HCT116 (cell line): ENCODE measurements at places on chromosomes 12 and 14. TPM values are rescaled to one million over a fixed set of nuclear protein-coding genes. Genes with fewer than 3 reads are reported as not detected.

- H3K27ac ChIP-seq: no peak overlapping the region
- H3K4me1 ChIP-seq: no peaks in the 10 kb centered on the region
- no peaks in the 10 kb centered on the region for H3K27me3 ChIP-seq
- no peak for DNase-seq
- H3K36me3 ChIP-seq: no peaks in the 10 kb centered on the region
- no peak overlapping the region for H3K4me3 ChIP-seq
Measured at GRCh38 chr12:42021469-42021868, 123.2 kb downstream of the GXYLT1 start.

DNA sequence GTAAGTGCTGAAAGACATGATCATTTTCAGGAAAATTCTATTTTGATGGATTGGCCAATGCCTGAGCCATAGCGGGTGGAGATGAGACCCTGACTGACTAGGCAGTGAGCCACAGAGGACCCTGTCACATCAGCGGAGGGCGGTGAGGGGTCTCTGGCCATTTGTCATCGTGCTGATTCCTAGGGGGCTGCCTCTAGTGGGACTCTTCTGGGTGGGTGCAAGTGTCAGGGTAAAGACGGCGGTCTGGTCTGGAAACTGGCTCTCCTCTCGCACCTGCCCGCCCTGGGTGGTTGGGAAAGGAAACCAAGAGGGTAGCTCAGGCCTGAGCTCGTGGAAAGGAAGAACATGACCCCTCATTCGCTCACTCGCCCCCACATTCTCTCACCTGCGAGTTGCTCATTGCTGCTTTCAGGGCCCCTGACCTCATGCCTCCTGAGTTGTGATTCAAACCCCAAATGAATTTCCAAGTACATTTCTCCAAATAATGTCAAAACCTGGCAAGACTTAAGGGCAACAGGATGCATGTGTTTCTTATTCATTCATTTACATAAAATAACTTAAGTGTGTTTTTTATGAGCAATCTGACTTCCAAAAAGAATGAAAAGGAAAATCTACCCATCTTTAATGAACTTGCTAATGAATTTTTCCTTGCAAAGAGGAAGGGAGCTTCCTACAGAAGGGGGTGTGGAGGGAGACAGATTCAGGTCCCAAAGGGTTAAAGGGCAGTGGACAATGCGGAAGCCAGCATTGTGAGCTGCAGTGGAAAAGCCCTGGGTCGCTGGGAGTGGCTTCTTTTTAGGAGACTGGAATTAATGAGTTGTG is 12.8 kb downstream of the MEG3 start:
- no peak overlapping the region for H3K27ac ChIP-seq
- DNase-seq: no peak
- no peaks in the 10 kb centered on the region for H3K36me3 ChIP-seq
- H3K27me3 ChIP-seq: no peaks in the 10 kb centered on the region
- H3K4me3 ChIP-seq: no peak overlapping the region

The MGAT4C gene
- total RNA-seq: not detected

The RIPK3 gene
- not detected for total RNA-seq

The HHIPL1 gene
- not detected for total RNA-seq

DNA sequence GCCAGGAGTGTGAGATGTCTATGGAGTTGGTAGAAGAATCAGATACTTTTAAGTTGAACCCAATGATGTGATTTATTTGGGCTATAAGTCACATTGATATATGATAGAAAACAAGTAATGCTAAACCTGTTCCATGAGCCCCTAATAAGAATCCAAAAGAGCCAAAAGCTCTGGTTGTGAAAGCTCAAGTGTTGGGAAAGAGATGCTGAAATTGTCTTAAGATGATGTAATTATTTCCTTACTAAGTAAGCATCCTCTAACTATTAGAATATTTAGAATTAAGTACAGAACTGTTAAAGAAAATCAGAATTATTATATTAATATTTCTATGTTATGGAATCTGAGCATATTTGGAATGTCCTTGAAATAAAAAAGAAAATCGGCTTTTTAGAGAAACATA is 17.6 kb upstream of the SLC2A13 start:
- no peak overlapping the region for H3K4me3 ChIP-seq
- H3K36me3 ChIP-seq: no peaks in the 10 kb centered on the region
- no peak for DNase-seq
- H3K27me3 ChIP-seq: no peaks in the 10 kb centered on the region

DNA sequence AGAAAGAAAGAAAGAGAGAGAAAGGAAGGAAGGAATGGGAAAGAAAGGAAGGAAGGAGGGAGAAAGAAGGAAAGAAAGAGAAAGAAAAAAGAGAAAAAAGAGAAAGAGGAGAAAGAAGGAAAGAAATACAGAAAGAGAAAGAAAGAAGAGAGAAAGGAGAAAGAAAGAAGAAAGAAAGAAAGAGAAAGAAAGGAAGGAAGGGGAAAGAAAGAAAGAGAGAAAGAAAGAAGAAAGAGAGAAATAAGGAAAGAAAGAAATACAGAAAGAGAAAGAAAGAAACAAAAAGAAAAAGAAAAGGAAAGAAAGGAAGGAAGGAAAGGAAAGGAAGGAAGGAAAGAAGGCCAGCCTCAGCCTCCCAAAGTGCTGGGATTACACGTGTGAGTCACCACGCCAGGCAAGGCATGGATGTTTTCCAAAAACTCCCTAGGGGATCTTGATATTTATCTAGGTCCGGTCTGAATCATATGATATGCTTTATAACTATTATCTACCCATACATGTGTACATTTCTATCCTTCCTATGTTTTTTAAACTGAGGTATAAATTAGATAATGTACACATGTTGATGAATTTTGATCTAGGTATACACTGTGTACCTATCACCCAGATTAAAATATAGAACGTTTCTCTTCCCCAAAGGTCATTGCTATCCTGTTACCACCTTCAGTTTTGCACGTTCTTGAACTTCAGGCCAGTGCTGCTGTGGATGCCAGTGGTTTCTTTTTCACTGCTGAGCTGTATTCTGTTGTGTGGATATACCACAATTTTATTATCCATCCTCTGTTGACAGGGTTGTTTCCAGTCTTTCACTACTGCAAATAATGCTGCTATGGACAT is 177.9 kb downstream of the RBM19 start:
- DNase-seq: no peak
- no peak overlapping the region for H3K27ac ChIP-seq
- no peaks in the 10 kb centered on the region for H3K36me3 ChIP-seq
- peaks cover 10% of the 10 kb centered on the region; the same call in 1 of the 2 replicates for H3K27me3 ChIP-seq
- peaks cover 8% of the 10 kb centered on the region for H3K4me1 ChIP-seq
- no peak overlapping the region for H3K4me3 ChIP-seq

DNA sequence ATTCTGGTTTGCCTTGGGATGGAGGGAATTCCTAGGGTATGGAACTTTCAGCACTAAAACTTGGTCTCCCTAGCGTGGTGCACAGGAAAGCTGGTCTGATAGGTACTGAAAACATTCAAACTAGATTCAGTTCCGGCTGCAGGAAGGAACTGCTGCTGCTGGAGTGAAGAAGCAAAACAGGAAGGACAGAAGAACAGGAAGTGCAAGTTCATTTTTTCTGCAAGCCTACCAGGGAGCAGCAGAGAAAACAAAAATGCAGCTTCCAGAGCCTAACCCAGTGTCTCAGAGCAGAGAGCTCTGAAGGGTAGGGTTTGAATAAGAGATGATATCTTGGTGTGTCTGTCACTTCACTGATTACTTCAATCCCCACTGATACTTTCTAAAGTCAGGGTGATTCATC is 165.2 kb downstream of the VRK1 start:
- H3K4me1 ChIP-seq: no peaks in the 10 kb centered on the region

The SELPLG gene
- 1.2 TPM for total RNA-seq

DNA sequence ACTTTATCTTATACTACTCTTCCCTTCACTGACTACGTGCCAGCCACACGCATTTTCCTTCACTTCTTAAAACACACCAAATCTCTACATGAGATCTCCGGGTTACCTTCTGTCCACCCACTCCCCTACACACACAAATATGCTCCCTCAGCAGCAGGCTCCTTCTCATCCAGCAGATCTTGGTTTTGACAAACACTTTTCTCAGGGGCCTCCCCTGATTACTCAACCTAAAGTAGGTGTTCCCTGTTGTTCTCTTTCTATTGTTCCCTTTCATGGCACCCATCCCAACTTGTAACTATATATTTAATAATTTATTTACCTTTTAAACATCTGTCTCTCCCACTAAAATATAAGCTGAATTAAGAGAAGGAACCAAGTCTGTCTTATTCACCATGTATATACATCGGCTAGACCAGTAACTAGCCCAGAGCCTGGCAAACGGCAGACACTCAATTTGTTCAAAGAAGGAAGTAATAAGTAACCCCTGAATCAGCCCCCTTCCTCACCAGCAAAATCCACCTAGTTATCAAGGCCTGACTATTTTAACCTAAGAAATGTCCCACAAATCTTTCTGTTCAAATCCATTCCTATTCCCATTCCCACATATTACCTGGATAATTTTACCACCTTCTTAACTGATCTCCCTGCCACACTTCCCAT is 2.7 kb downstream of the C2CD5 start:
- H3K27ac ChIP-seq: no peak overlapping the region
- H3K4me3 ChIP-seq: no peak overlapping the region
- H3K36me3 ChIP-seq: no peaks in the 10 kb centered on the region
- H3K27me3 ChIP-seq: no peaks in the 10 kb centered on the region
- peaks cover 3% of the 10 kb centered on the region; the same call in 1 of the 2 replicates for H3K4me1 ChIP-seq
- DNase-seq: no peak

DNA sequence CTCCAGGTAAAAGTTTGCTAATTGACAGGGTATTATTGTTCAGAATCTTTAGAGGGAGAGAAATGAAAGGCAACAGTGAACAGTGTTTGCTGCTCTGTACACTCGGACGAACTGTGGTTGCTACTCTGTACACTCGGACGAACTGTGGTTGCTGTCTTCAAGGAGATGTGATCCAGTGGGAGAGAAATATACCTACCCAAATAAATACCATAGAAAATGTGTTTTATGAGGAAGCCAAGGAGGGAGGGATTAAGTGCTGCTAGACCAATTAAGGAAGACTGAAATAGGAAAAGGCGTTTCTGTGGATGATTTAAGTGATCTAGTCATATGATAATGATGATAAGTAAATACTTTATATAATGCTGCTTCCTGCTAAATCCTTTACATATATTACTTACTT is 2.7 kb downstream of the STK38L start:
- H3K4me3 ChIP-seq: no peak overlapping the region
- peaks cover 11% of the 10 kb centered on the region for H3K4me1 ChIP-seq
- H3K27me3 ChIP-seq: no peaks in the 10 kb centered on the region
- DNase-seq: no peak
- no peaks in the 10 kb centered on the region for H3K36me3 ChIP-seq
- H3K27ac ChIP-seq: no peak overlapping the region

DNA sequence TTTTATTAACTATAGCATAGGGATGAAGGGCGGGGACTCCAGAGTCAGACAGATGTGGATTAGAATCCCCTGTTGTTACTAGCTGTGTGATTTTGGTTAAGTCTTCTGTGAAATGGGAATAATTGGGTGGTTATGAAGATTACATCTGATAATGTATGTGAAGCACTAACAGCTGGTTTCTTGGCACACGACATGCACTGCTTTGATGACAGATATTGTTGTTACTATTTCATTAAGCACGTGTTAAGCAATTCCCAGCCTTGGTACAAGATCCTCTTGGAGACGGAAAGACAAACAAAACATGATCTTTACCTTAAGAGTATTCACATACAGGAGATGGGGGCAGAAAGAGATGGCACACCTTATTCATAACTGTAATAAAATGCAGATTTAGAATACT is 7.9 kb downstream of the PPFIBP1 start:
- no peaks in the 10 kb centered on the region for H3K27me3 ChIP-seq
- peaks cover 36% of the 10 kb centered on the region for H3K4me1 ChIP-seq
- no peaks in the 10 kb centered on the region for H3K36me3 ChIP-seq
- H3K27ac ChIP-seq: no peak overlapping the region
- DNase-seq: no peak

The IFNG gene
- 0.44 TPM for total RNA-seq

- H3K27me3 ChIP-seq: no peaks in the 10 kb centered on the region
- H3K36me3 ChIP-seq: no peaks in the 10 kb centered on the region
- H3K27ac ChIP-seq: no peak overlapping the region
- DNase-seq: no peak
Measured at GRCh38 chr14:32307881-32308582, 21.1 kb upstream of the AKAP6 start.

DNA sequence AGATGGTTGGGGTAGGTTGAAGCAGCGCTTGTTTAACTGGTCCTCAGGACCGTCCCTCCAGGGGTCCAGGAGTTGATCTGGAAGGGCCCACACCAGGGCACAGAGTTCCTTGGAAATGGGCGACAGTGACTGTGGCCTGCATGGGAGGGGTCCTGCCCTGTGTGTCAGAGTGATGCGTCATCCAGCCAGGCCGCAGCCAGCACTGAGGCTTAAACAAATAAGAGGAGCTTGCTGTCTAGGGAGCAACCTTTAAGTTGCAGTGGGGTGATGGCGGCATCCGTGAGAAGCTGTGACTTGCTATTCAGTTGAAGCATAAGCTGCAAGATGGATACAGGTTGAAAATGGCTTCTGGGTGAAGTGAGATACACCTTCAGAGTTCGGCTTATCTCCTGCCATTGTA is 20.2 kb downstream of the DCAF4 start:
- H3K27me3 ChIP-seq: no peaks in the 10 kb centered on the region
- no peak overlapping the region for H3K4me3 ChIP-seq
- H3K4me1 ChIP-seq: no peaks in the 10 kb centered on the region
- no peak for DNase-seq

The TRAF3 gene
- total RNA-seq: 32.1 TPM

The IL31 gene
- not detected for total RNA-seq

GRCh38 chr12:62471734-62472133 is 5.1 kb downstream of the MON2 start:
- H3K4me1 ChIP-seq: peaks cover 4% of the 10 kb centered on the region; the same call in 1 of the 2 replicates
- no peak for DNase-seq
- no peaks in the 10 kb centered on the region for H3K36me3 ChIP-seq
- no peak overlapping the region for H3K4me3 ChIP-seq

The CHPT1 gene
- 20.1 TPM for total RNA-seq

- no peak for DNase-seq
- 0 out of 2 replicates have a peak, but pooled peaks cover 3% of the 10 kb centered on the region for H3K36me3 ChIP-seq
- H3K27ac ChIP-seq: no peak overlapping the region
- no peak overlapping the region for H3K4me3 ChIP-seq
Measured at GRCh38 chr14:104897330-104898194, 27.1 kb upstream of the PLD4 start.

GRCh38 chr12:21340403-21340802 is 5.7 kb upstream of the SLCO1A2 start:
- no peak overlapping the region for H3K27ac ChIP-seq
- H3K36me3 ChIP-seq: no peaks in the 10 kb centered on the region
- H3K4me3 ChIP-seq: no peak overlapping the region
- H3K4me1 ChIP-seq: no peaks in the 10 kb centered on the region
- DNase-seq: no peak

DNA sequence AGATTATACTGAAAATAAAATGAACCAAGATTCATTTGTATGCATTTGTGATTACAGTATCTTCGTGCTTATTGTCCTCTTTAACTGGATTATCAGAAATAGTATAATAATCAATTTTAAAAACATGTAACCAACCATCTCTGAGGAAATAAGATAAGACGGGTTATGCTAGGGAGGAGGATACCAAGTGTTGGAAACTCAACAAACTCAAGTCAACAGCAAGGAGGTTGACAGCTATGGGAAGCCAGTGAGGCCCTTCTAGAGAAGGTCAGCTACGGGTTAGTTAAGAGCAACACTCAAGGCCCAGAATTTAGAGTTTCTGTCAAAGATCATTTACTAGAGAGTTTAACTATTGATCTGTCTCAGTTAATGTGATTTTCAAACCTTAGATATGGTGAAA is 137.2 kb downstream of the PDZRN4 start:
- no peaks in the 10 kb centered on the region for H3K36me3 ChIP-seq
- no peak overlapping the region for H3K27ac ChIP-seq
- no peaks in the 10 kb centered on the region for H3K27me3 ChIP-seq
